ENCODE measurements at places on chromosomes 1 and 21.

- DNase-seq, result no peak
Measured at GRCh38 chr1:234879147-234880080, 249.2 kb downstream of the TOMM20 start.

GRCh38 chr1:109509176-109510134, at the start of gene AMIGO1:
AMIGO1 (minus strand) TSS chr1:109509727; CDS start chr1:109508912, 815 bp downstream.
- DNase-seq, result no peak

- no peak for DNase-seq
Measured at GRCh38 chr1:224739303-224739996, 123.3 kb downstream of the CNIH3 start.

- peak; percentile 81 for DNase-seq
Measured at GRCh38 chr1:31182352-31182751, 57.3 kb downstream of the NKAIN1 start.

GRCh38 chr1:51740652-51741051, 123.8 kb downstream of the OSBPL9 start:
- no peak for DNase-seq

GRCh38 chr1:11187494-11187893, 1.7 kb upstream of the ANGPTL7 start:
- no peak for DNase-seq
